PC-9 (cell line): ENCODE measurements at places on chromosomes 7 and 10.

GRCh38 chr7:20219446-20220292, 2.5 kb upstream of the MACC1 start:
- DNase-seq = peak; percentile 100
- H3K4me1 ChIP-seq = peaks cover 61% of the 10 kb centered on the region
- H3K36me3 ChIP-seq = no peaks in the 10 kb centered on the region
- peak overlapping the region; percentile 99 for H3K27ac ChIP-seq
- peak overlapping the region; percentile 3; the same call in 1 of the 2 replicates for H3K4me3 ChIP-seq
- H3K27me3 ChIP-seq = no peaks in the 10 kb centered on the region

DNA sequence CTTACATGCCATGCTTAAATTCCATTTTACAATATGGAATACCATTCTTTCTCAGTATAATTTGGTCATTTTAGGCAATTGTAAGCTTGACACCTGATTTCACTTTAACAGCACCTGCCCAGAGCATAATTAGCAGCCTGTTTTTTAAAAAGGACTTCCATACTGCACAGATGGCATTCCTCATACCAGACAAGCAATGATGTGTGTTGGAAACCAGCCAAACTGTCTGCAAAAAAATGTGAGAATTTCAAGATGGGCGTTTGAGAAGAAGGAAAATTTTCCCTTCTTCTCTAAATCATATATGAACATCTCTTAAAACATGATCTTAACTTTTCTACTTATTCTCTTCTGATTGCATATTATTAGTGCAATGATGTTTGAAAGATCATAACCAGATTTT, 40.4 kb upstream of the AGMO start:
- DNase-seq = no peak
- no peaks in the 10 kb centered on the region for H3K36me3 ChIP-seq
- no peak overlapping the region for H3K27ac ChIP-seq
- H3K4me3 ChIP-seq = no peak overlapping the region

GRCh38 chr7:98828368-98828767, 41.4 kb downstream of the TMEM130 start:
- no peaks in the 10 kb centered on the region for H3K36me3 ChIP-seq
- no peaks in the 10 kb centered on the region for H3K27me3 ChIP-seq
- DNase-seq = no peak
- H3K27ac ChIP-seq = no peak overlapping the region
- no peaks in the 10 kb centered on the region for H3K4me1 ChIP-seq
- H3K4me3 ChIP-seq = no peak overlapping the region

GRCh38 chr10:91601212-91601611, 31.7 kb downstream of the PPP1R3C start:
- H3K27ac ChIP-seq = no peak overlapping the region
- no peak overlapping the region for H3K4me3 ChIP-seq
- H3K36me3 ChIP-seq = no peaks in the 10 kb centered on the region
- no peaks in the 10 kb centered on the region for H3K27me3 ChIP-seq

- peaks cover 44% of the 10 kb centered on the region for H3K36me3 ChIP-seq
- H3K27me3 ChIP-seq = no peaks in the 10 kb centered on the region
- H3K4me3 ChIP-seq = no peak overlapping the region
- no peak overlapping the region for H3K27ac ChIP-seq
Observed at GRCh38 chr7:107194052-107194451, 25.2 kb downstream of the HBP1 start.

GRCh38 chr10:46557319-46558121, 1.1 kb upstream of the GPRIN2 start:
- H3K36me3 ChIP-seq = no peaks in the 10 kb centered on the region
- no peak overlapping the region for H3K4me3 ChIP-seq
- H3K27me3 ChIP-seq = no peaks in the 10 kb centered on the region
- peaks cover 6% of the 10 kb centered on the region; the same call in 1 of the 2 replicates for H3K4me1 ChIP-seq
- H3K27ac ChIP-seq = no peak overlapping the region

GRCh38 chr10:98920360-98920759, 315.3 kb downstream of the HPSE2 start:
- H3K36me3 ChIP-seq = no peaks in the 10 kb centered on the region
- H3K27me3 ChIP-seq = no peaks in the 10 kb centered on the region
